ENCODE measurements at places on chromosomes 5 and 9.

DNA sequence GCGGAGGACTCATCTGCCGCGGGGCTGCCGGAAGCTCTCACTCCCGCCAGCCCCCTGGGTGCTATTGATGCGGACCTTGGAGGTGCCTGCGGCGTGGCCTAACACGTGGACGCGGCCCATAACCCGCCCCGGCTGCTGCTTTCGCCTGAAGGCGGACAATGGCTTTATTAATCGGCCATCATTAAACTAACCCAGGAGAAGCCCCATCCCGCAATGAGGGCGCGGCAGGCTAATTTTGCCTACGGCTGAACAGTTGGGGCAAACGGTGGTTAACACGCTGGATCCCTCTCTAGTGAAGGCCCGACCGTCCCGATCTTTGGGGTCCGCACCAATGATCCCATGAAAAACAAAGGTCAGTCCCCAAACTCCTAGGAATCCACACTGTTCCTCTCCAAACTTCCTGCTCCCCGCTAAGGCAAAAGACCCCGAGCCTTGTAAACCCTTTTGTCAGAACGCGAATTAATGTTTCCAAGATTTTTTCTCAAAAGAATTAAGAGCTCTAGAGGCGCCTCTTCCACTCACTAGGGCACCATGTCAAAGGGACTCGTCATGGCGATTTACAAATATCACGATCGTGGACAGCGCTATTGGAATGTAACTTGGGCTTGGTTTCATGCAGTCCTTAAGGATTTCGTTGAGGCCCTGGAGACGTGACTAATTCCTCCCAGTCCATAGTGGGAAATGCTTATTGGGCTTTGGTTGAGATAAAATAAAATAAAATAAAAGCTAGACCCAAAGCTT is 193.1 kb downstream of the MEF2C start:
- no peak for DNase-seq

- DNase-seq: no peak
Observed at GRCh38 chr5:132110930-132111329, 37.3 kb downstream of the CSF2 start.

- DNase-seq: no peak
Observed at GRCh38 chr9:107367727-107368502, 84.8 kb downstream of the RAD23B start.

DNA sequence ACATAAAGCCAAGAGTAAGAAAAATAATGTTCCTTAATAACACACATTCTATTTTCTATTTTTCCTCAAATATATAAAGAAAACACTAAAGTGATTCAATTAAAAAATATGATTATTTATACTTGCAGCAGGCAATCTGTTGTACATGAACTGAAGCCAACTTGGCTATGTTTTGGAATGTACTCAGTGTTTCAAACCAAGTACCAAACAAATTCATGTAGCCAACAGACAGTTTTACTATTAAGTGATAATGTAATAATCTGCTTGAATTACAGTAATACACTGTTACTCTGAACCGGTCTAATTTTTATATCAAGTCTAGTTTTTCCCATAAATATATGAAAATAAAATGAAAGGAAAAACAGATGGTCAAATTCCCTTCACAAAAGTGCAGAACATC is 58.0 kb downstream of the CEP120 start:
- no peak for DNase-seq

GRCh38 chr5:82987188-82987587 is 90.0 kb downstream of the TMEM167A start:
- DNase-seq: no peak

All from activated T-cell treated with anti-CD3 and anti-CD28 coated beads, Interleukin-2, amount 50 U/mL, for 4 hours (primary cell).